GM13976 (cell line): ENCODE measurements at places on chromosomes 13 and 19.

- DNase-seq, result no peak
These were observed 51.2 kb downstream of the COLGALT1 start for GRCh38 chr19:17606590-17607185.

- no peak for DNase-seq
These were observed 2.8 kb downstream of the TNFSF13B start for GRCh38 chr13:108272333-108272732.

DNA sequence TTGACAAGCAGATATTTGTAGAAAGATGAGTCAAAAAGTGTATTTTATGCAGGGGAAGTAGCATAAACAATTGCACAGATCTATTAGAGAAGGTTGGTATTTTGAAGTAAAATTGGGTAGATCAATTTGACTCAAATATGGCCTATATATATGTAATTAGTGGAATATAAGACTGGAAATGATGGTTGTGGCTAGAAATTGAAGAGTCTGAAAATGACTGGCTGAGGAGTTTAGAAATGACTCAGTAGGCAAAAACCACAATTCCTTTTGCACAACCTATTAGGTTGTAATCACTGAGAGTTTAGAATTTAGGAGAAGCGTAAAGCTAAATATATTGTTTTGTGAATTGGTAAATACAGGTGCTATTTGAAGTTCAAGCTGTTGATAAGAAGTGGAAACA, 622.6 kb upstream of the PCDH20 start:
- no peak for DNase-seq

- no peak for DNase-seq
These were observed 38.4 kb downstream of the ACTN4 start for GRCh38 chr19:38685666-38686529.

DNA sequence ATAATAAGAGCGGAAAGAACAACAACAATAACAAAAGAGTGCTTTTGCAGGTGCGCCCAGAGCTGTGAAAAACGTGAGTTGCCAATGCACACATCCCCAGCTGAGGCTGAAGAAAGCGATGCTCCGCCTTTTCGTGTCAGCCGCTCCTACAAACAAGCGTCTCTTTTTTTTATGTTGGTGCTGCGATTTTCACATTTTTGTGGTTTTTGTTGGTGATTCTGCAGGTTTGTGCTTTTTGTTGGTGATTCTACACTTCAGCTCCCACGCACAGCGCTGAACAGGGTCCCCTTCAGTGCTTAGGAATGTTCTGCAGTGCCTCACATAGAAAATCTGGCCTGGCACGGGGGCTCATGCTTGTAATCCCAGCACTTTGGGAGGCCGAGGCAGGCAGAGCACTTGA, 7.3 kb upstream of the SBK3 start:
- no peak for DNase-seq

GRCh38 chr19:19788015-19788414, 33.5 kb downstream of the ZNF506 start:
- DNase-seq, result no peak

- DNase-seq, result no peak
These were observed 12.6 kb upstream of the ZNF681 start for GRCh38 chr19:23771316-23771715.

DNA sequence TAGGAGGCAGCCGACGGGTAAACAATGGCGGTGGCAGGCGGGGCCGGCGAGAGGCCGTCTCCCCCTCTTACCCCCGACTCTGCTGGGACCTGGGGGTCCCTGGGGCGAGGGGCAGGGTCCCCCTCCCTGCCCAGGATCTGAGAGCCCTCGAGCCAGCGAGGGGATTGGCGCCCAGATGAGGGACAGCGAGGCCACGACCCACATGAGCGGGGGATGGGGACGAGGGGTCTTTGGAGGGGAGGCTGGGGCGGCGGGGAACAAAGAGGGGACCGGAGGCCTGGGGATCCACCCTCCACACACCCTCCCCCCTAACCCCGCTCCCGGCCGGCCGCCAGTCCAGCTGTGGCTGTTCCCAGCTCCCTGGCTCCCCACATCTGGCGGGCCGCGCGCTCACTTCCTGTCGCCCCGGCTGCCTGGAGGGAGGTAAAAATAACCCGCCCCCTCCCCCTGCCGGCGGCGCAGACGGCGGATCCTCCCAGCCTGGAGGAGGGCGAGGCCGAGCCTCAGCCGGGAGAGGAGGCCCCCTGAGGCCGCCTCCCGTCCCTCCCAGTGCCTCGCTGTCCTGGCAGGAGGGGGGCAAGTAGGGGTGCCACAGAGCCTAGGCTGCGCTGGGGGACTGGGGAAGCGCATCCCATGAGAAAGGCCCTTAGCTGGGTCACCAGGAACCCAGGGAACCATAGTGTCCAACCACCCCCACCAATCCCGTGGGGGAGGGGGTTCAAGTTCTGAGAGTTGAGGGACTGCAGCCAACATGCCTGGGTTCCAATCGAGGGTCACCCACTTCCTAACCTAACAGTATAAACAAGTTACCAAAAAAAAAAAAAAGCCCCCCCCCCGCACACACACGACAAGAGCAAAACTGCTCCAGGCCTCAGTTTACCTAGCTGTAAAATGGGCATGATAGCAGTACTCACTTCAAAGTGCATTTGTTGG, 29.3 kb upstream of the NANOS3 start:
- DNase-seq, result peak; percentile 83

DNA sequence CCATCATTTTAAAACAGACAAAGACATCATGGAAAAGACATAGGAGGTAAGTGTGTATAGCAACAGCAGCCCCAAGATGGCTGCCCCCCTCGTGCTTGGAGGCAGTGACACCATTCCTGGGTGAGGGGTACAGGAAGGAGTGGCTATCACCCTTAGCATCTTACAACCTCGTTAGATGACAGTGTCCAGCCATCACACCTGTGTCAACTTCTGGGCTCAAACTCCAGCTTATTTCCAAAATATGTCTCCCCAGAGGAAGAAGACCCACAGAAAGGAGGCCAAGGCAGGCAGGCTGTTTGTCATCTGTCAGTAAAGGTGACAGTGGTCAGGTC, 27.5 kb downstream of the EPS15L1 start:
- DNase-seq, result no peak

- no peak for DNase-seq
These were observed 169.8 kb downstream of the SHISA2 start for GRCh38 chr13:25881971-25882451.

GRCh38 chr13:43223216-43223615, 199.8 kb downstream of the DNAJC15 start:
- no peak for DNase-seq

DNA sequence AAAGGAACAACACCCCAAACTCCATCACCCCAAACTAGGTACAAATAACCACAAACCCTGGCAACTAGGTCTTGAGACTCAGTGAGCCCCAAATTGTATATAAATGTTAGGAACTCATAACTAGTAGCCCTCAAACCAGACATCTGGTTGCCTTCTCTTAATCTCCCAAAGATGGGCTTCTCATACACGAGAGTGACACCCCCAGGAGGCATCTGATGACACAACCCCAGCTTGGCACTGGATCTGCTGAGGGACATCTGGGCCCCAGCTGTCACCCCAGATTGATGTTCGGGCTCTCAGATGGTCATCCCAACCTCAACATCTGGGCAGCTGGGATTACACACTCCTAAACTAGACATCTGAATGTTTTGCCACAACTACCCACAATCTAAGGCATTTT, 14.8 kb downstream of the RABAC1 start:
- DNase-seq, result no peak

DNA sequence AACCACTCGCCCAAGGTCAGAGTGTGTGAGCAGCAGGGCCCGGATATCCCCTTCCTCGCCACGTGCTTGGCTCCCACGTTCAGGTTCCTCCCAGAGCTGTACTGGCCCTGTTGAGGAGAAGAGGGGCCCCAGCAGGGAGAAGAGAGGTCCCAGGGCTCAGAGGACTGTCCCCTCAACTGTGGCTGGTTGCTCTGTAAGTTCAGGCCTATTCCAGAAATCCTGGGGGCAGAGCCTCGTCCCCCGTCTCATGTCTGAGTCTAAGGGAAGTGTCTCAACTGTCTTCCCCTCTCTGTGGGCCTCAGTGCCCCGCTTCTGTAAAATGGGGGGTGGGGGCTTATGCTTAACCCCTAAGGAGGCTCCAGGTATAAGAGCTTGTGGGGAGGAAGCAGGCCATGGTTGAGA, 3.9 kb downstream of the PPP5C start:
- DNase-seq, result peak; percentile 71
